ENCODE measurements at places on chromosomes 11 and 22.

DNA sequence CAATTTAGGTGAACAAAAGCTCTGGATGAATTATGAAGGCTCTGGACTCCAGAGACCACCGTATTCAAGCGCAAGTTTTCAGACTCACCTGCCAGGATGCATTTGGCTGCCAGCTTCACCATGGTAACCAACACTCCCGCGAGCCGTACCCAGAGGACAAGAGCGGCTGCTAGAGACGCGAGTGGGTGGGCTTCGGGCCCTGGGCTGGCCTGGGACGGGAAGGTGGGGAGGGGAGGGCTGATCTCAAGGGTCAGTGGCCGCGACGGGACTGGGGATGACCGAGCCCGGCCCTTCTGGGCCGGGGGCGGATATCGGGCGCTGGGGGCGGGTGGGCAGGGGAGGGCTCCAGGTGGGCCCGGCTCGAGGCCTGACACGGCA lies 344 bp downstream of the IFT27 start:
- DNase-seq = no peak

GRCh38 chr11:117552626-117553025 lies 225.0 kb downstream of the CEP164 start:
- no peak for DNase-seq

DNA sequence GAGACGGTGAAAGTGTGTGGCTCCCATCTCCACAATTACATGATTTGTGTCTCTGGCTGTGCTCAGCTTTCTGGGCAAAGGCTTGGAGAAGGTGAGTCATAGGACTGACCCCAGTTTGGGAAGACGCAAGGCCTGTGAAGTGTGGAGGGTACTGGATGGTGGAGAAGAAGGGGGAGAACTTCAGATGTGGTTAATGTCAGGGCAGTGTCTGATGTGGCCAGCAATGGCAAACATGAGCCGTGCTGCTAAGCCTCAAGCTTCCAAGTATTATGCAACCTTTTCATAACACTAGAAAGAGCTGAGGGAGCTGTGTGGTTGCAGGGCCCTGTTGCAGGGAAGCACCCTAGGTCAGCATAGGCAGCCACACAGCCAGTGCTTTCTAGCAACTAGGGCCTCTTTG lies 110.9 kb downstream of the NTM start:
- no peak for DNase-seq

- DNase-seq = no peak
Observed at GRCh38 chr11:81993755-81994154, 739.9 kb downstream of the FAM181B start.

- DNase-seq = no peak
Observed at GRCh38 chr22:18057568-18058209, 20.1 kb upstream of the PEX26 start.

Data from NCI-H1694 (cell line).